ENCODE measurements at places on chromosomes 7 and 10.

DNA sequence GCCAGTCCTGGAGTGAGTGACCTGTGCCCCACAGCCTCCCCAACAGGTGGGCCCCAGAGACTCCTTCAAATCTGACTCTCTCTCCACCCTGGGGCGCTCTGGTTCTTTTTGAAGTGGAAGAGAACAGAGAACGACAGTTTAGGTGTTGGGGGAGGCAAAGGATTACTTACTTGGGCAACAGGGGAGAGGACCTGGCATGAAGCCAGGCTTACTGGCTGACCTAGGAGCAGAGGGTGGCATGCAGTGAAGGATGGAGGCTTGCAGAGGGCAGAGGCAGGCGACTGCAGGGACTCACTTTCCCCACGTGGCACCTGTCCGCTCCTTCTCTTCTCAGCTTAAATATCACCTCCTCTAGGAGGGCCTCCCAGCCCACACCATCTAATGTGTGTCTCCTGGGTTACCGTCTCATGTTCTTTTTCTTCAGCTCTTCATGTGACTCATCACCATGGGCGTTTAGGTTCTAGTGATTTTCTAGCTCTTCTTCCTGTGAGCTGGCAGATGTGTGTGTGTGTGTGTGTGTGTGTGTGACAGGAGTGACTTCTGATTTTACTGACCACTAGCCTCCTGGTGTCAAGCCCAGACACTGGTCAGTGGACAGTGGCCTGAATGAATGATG lies 15.5 kb downstream of the LZTS2 start:
- DNase-seq: no peak

DNA sequence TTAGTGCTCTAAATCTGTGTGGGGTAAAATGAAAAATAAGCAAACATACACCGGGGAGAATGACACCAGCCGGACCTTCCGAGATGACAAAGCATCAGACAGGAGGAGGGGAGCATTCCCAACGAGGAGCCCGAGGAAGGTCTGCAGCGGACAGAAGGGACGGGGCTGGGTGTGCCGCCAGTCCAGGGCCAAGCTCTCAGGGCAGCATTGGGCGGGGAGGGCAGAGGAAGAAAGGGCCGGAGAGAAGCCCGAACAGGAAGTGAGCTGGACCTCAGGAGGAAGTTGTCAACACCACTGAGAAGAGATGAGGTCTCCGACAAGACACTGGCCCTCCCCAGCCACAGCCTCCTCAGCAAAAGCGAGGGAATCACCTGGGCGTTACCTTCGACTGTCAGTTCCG lies 182.6 kb upstream of the RNF32 start:
- DNase-seq: no peak

DNA sequence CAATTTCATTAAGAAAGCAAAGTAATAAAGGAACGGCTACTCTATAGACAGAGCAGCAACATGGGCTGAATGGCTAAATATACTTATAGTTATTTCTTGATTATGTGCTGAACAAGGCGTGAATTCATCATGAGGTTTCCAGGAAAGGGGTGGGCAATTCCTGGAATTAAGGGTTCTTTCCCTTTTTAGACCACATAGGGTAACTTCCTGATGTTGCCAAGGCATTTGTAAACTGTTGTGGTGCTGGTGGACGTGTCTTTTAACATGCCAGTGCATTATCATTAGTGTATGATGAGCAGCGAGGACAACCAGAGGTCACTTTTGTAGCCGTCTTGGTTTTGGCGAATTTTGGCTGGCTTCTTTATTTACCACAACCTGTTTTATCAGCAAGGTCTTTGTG lies 28.5 kb upstream of the ZMYND11 start:
- no peak for DNase-seq

DNA sequence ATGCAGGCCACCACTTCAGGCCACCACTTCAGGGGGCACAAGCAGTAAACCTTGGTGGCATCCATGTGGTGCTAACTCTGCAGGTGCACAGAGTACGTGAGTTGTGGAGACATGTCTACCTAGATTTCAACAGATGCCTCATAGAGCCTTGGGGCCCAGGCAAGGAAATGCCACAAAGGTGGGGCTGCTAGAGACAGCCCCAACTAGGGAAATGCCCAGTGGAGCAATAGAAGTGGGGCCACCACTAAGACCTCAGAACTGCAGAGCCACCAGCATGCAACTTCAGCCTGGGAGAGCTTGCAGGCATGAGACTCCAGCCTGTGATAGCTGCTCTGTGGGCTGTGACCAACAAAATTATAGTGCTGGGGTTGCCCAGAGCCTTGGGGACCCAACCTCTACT lies 107.6 kb downstream of the DNAJC1 start:
- DNase-seq: no peak

GRCh38 chr10:2439000-2439399 lies 628.3 kb upstream of the PFKP start:
- DNase-seq: no peak

GRCh38 chr10:110138197-110138812 lies 69.1 kb upstream of the MXI1 start:
- DNase-seq: no peak

- DNase-seq: no peak
Measured at GRCh38 chr7:144531181-144531580, 127.7 kb upstream of the NOBOX start.

DNA sequence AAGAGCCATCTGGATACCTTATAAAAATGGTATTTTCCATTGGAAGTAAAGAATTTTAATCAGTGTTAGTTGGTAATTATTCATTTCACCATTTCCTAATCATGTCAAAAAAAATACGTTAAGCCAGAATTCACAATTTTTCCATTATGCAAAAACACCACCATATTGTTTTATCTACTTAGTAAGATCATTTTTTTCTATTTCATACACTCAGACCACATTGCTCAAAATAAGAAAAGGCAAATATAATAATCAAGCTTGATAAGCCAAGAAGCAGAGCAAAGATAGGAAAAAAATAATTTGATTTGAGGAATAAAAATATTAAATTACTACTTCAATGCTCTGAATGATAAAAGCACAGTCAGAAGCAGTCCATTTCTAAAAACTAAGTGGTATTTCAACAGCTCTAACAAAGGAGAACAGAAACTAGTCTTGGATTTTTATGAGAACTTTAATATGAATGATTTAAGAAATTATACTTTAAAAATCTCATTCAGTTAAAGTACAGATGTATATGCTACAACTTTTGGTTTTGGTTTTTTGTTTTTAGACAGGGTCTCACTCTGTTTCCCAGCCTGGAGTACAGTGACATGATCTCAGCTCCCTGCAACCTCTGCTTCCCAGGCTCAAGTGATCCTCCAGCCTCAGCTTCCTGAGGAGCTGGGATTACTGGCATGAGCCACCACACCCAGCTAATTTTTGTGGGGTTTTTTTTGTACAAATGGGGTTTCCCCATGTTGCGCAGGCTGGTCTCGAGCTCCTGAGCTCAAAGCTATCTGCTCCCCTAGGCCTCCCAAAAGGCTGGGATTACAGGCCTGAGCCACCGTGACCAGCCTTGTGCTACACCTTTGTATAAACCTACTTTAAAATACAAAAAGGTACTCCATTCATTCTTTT lies 46.6 kb downstream of the LRRN3 start:
- no peak for DNase-seq

DNA sequence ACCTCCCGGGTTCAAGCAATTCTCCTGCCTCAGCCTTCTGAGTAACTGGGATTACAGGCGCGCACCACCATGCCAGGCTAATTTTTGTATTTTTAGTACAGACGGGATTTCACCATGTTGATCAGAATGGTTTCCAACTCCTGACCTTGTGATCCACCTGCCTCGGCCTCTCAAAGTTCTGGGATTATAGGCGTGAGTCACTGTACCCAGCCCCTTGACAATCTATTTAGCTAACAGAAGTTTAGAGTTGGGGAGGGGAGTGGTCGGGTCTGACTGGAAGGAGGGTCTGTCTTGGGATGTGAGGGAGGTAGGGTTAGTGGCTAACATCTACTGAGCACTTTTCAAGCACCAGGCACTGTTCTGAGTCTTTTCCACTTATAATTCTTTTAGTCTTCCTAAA lies 27.0 kb upstream of the ZCCHC24 start:
- DNase-seq: no peak

DNA sequence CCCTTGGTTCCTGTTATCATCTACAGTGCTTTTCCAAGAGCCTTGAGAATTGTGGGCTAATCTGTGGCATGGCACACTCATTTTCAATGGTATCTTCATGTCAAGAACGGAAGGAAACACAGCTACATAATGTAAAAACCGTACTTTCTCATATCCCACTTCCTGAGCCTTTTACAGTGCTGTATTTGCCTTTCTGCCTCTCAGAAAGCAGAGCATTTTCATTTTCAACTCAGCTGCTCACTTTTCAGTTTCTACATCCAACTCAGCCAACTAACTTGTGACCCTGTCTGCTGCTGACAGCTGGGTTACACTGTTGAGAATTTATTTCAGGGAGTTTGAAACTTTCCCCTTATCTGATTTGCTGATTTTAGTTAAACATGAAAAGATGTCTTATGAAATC lies 875.8 kb upstream of the KCND2 start:
- no peak for DNase-seq
